Astrocyte of the cerebellum (primary cell): ENCODE measurements at places on chromosomes 4 and X.

GRCh38 chr4:24497221-24497620, 87.1 kb downstream of the DHX15 start:
- no peak for DNase-seq

DNA sequence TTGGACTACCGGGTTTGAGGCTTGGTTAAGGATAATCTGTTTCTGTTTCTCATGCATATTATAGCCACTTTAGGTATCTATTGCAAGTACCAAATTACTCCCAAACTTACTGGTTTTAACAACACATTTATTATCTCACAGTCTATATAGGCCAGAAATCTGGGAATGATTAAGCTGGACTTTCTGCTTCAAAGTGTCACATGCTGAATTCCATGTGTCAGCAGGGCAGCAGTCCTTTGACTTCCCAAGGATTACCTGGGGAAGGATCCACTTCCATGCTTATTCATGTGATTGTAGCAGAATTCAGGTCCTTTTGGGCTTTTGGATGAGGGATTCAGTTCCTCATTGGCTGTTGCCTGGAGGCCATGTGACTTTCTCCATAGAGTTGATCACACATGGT, 349.0 kb upstream of the TRAM1L1 start:
- DNase-seq = no peak

DNA sequence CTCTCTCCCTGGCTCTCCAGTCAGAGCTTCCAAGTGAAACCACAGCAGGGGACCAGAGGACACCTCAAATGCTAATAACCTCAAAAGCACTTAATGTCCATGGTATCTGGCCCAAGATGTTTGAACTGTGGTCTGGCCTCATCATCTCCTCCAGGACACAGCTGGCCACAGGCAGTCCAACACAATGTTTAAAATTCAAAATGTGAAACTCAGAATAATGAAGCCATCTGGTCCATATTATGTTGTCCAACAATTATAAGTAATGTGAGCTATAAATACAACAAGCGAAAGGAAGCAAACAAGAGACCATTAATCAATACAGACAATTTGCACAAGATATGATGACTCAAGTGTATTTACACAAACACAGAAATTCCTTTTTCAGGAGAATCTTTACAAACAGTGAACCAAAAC, 90.7 kb upstream of the S100G start:
- DNase-seq = peak; percentile 24

GRCh38 chr4:108048157-108048556, 58.5 kb downstream of the HADH start:
- no peak for DNase-seq

DNA sequence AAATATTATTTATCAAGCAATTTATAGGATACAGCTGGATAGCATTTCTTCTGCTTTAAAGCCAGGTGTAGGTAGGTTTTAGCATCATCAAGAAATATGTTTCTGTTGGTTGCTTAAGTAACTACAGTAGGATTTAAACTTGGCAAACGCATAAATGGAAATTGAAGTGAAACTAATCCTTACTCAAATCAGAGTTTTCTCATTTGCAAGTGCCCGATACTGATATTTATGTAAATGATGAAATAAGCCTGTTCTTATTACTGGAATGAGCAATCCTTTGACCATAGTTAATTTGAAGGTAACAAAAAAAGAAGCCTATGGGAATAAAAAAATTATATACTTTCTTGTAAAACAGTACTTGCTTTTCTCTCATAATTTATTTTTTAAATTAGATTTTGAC, 23.2 kb upstream of the PIGA start:
- no peak for DNase-seq

GRCh38 chrX:1391370-1391706, 575 bp downstream of the SLC25A6 start:
- no peak for DNase-seq

GRCh38 chrX:150158554-150159332, 204.4 kb upstream of the MAMLD1 start:
- no peak for DNase-seq

- DNase-seq = no peak
These were observed 72.6 kb downstream of the WWC2 start for GRCh38 chr4:183171484-183172267.

- DNase-seq = peak; percentile 3
These were observed 484.1 kb upstream of the CPEB2 start for GRCh38 chr4:14518136-14518535.
